ENCODE measurements at places on chromosomes 5 and 9. TPM values are rescaled to one million over a fixed set of nuclear protein-coding genes. Genes with fewer than 3 reads are reported as not detected.

- peak; percentile 87 for DNase-seq
These were observed 54.7 kb downstream of the DPYSL3 start for GRCh38 chr5:147454996-147455677.

The IL5 gene
- total RNA-seq: not detected

The SHOC1 gene
- total RNA-seq: under 0.01 TPM

- DNase-seq: no peak
These were observed 96.5 kb upstream of the RPS23 start for GRCh38 chr5:82374637-82375036.

DNA sequence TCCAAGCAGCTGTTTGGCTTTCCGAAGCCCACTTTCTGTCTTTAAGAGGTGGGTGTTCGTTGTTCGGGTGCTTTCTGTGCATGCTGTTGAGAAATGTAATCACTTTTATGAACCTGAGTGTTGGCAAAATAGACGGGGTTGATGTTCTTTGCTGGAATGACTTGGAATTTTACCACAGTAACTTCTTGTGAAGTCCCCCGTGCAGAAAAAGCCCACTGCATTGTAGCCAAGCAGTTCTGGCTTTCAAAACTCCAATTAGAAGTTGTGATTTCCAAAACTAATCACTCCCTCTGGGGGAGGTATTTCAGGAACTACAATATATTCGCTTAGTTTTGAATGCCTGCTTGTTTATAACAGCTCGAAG, 111.1 kb downstream of the PAM start:
- peak; percentile 21 for DNase-seq

The NMUR2 gene
- total RNA-seq: not detected

DNA sequence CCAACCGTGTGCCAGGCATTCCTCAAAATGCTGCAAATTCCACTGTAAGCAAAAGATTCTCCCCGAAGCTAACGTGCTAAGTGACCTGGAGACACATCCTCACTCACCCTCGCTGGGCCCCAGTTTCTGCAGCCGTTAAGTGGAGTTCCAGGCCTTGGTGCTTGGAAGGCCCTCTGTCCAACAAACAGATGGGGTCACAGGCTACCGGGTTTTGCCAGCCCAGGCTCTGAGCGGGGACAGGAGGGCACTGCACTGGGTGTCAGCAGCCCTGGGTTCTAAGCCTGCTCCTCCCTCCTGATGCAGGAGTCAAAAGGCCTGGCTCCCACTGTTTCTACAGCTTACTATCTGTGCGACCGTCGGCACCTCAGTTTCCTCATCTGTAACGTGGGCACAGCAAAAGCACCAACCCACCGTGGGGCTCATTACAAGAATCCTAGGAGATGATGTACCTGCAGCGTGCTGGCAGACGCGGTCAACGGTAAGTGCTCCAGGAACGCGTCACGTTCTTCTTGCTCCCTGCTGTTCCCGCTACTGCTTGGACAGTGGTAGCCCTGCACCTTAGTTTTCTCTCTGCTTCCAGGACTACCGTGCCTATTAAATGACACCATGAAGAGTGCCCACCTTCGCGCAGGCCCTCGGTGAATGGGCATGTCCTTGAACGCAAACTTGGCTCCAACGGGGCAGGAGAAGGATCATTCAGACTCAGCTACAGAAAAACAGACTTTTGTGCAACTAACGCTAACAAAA, 84.8 kb downstream of the ADAMTS2 start:
- DNase-seq: no peak

- no peak for DNase-seq
These were observed 438 bp downstream of the TRIP13 start for GRCh38 chr5:893137-893506.

The RFK gene
- 20.9 TPM for total RNA-seq
